ENCODE measurements at places on chromosomes 7 and 10. TPM values are rescaled to one million over a fixed set of nuclear protein-coding genes. Genes with fewer than 3 reads are reported as not detected.

NPFFR1 gene
- not detected for total RNA-seq

CEP55 gene
- total RNA-seq = 0.17 TPM

GRCh38 chr7:107815254-107815882 is 12.3 kb upstream of the SLC26A3 start:
- H3K4me1 ChIP-seq = no peaks in the 10 kb centered on the region
- no peaks in the 10 kb centered on the region for H3K36me3 ChIP-seq
- H3K27ac ChIP-seq = no peak overlapping the region
- no peaks in the 10 kb centered on the region for H3K27me3 ChIP-seq
- H3K4me3 ChIP-seq = no peak overlapping the region

DNA sequence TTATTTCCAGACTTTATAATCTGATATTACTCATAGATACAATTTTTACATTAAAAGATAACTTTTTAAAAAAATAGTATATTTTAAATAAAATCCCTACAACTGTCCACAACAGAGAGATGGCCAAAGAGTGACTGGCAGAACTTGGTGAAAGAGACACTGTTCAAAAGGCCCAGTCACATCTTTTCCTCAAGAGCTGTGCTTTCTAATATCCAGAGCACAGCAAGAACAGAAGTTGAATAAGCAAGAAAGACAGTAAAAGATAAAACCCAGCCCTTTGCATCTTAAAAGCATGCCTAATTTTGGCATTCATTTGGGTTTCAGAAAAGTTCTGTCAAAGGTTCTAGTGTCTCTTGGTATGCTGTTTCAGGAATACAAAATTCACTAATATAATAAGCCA is 6.9 kb downstream of the WASL start:
- no peaks in the 10 kb centered on the region for H3K36me3 ChIP-seq
- DNase-seq = no peak
- no peak overlapping the region for H3K27ac ChIP-seq
- peaks cover 14% of the 10 kb centered on the region for H3K4me1 ChIP-seq

GRCh38 chr7:87600130-87601124 is at the start of gene ABCB1:
Gene ABCB1 (minus strand): TSS chr7:87600884. CDS start chr7:87600184, 700 bp downstream.
- H3K27ac ChIP-seq = no peak within 1 kb of the TSS
- peak within 1 kb of the TSS; percentile 72 for H3K4me3 ChIP-seq
- no peaks in the 10 kb centered on the region for H3K36me3 ChIP-seq
- DNase-seq = peak; percentile 24
- peaks cover 7% of the 10 kb centered on the region for H3K27me3 ChIP-seq

TMEM139 gene
- total RNA-seq = 0.20 TPM

LIPN gene
- total RNA-seq = not detected

Measured in CD4-positive, alpha-beta T cell (primary cell).